ENCODE measurements at places on chromosomes 4 and X.
A peak's percentile ranks its signal among the peaks of the same experiment; 100 is the strongest.

- peak; percentile 21 for DNase-seq
Observed at GRCh38 chrX:13463608-13464007, 105.8 kb upstream of the EGFL6 start.

- DNase-seq = no peak
Observed at GRCh38 chr4:41575207-41575606, 37.2 kb downstream of the LIMCH1 start.

DNA sequence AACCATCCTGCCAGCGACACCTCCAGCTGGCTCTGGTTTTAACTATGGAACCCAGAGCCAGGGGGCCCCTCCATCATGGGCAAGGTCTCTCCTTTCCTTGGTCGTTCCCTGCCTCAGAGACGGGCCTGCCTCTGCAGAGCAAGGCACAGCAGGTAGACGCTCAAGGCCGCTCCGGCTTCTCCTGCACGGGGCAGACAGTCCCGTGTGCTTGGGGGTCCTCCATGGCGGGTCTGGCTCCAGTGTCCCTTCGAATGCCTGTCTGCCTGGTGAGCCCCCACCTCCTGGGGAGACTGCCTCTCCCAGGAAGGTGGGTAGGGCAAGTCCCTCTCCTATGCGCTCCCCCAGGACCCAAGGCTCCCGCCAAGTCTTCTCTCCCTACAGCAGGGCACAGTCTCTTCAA, 71.5 kb downstream of the ACOX3 start:
- no peak for DNase-seq

- DNase-seq = no peak
Observed at GRCh38 chr4:121226362-121226761, 62.2 kb upstream of the TNIP3 start.

- DNase-seq = no peak
Observed at GRCh38 chr4:126976850-126977632, 655.7 kb upstream of the INTU start.

DNA sequence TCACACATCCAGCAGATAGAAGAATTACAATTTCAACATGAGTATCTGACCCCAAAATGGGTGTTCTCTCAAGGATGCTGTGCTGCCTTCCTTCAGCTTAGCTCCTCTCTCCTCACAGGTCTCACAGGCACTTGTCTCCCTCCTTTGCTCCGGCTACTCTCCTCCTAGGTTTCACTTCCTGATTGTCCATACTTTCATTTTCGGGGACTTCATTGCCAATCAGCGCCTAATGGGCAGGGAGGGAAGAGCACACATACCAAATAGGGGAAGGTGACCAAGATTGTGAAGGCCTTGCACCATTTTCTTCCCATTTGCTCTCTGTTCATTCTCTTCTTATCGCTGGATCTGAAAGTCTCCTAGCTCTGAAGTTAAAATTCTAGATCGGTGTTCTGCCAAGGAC, 125.4 kb upstream of the EOLA2 start:
- DNase-seq = no peak

DNA sequence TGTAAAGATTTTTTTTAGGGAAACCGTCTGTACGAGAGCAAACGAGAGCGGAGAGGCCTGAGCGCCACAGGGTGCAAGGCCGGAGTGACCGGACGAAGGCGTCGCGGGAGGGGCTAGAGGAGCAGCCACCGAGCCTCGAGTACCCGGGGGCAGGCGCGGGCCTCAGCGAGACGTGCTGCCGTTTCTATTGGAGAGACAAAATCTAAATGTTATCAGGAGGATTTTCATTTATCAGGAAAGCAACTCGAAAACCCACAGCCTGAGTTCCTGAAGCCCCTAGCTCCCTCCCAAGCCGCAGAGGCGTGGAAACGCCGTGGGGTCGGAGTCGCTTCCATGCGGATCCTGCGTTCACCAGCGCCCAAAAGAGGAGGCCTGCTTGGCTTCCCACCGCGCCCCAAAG, 194.3 kb downstream of the MGST2 start:
- DNase-seq = no peak

GRCh38 chrX:22021751-22022324, 10.3 kb upstream of the PHEX start:
- DNase-seq = no peak

DNA sequence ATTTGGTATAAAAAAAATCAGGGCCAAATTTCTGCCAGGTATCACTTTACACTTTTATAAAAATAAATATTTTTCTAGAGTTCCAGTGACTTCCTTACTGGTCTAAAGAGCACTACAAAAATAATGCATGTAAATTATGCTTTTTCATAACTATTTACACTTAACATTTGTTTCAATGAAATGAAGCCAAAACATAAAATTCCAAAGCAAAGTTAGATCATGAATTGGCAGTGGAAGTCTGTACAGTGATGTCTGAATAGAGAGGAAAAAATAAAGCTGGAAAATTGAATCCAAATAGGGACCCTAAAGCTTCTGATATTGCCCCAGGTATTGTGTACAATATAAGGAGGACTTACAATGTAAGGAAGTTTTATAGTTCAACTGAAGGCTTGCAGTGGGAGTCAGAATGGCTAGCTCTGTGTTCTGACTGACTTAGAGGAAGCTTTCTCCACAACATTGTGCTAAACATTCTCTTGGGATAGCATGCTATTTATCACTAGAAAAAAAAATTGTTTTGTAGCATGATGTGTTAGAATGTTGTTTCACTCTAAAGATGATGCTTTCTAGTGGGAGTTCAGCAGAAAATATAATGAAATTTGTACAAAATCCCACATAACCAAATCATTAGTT, 288.2 kb upstream of the UGT8 start:
- DNase-seq = no peak

- DNase-seq = no peak
Observed at GRCh38 chr4:148271166-148271565, 171.0 kb downstream of the NR3C2 start.

DNA sequence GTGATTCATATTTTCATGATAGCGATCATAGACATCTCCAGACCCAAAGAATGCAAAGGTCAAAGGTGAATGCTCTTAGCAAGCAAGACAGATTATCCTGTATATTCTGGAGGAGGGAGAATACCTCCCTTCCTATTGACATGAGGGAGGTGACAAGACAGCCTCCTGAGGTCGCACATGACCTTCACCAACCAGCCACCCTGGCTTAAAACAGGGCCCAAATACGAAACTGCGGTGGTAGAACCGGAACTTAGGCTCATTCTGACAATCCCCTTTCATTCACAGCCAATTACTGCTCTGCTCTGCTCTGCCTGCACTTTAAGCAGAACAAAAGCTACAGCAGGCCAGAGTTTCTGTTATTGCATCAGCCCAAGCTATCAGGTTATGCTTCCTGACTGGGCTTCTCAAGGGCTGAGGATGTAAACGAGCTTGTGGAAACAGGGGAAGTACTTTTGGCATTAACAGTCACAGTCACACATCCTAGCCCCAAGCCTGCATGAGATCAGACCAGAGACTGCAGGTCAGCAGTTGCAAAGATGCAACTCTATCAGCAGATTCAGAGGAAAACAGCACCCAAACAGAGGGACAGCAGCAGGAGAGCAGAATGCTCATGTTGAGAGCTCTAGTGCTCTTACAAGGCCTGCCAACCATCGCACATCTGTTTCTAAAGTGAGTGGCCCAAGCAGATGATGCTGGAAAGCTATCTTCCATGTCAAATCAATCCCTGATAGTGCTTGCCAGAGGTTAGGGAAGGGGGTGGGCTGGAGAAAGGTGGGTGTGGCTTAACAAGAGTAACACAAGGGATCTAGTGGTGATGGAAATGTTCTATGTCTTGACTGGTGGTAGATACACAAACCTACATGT, 51.3 kb upstream of the MAP3K15 start:
- peak; percentile 45 for DNase-seq

- peak; percentile 7 for DNase-seq
Observed at GRCh38 chr4:169404960-169405359, 134.2 kb upstream of the SH3RF1 start.

- DNase-seq = no peak
Observed at GRCh38 chrX:41055740-41056139, 29.5 kb upstream of the USP9X start.

- no peak for DNase-seq
Observed at GRCh38 chr4:181701214-181701613, 542.0 kb upstream of the TENM3 start.

GRCh38 chrX:3263681-3264126, 82.7 kb downstream of the MXRA5 start:
- DNase-seq = no peak

GRCh38 chr4:52863324-52863723, 1.2 kb downstream of the RASL11B start:
- no peak for DNase-seq

DNA sequence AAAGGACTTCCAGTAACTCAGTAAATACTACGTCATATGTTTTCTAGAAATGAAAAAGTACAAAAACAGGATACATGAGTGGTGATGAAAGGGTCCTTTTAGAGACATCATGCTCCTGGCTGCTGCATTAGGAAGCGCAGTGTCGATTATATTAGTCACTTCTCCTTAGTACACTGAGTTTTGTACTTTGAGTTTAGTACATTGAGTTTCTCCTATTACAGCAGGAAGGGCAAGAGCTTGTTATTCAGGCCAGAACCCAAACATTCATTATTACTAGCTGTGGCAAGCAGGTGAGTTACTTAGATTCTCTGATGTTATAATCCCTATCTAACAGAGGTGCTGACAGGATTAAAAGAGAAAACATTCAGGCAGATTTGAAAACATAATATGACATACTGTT, 21.3 kb downstream of the RPGR start:
- no peak for DNase-seq

GRCh38 chr4:8090312-8090711, 68.3 kb downstream of the ABLIM2 start:
- no peak for DNase-seq

DNA sequence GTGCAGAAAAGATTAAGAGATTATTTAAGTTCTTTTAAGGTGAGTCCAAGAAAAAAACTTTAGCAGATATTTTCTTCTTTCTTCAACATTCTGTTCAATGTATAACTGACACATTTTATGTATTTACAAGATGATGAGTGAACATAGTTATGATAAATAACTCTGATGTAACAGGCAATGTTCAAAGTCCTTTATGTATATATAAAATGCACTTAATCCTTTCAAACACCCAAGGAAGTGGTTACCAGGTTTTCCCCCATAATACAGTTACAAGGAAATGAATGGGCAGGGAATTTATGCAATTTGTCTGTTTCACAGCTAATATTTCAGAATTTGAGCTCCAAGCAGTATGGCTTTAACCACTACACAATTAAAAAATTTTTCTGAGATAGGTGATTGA, 8.2 kb downstream of the CXCL3 start:
- DNase-seq = no peak

- DNase-seq = no peak
Observed at GRCh38 chrX:108071578-108071977, 19.8 kb downstream of the PSMD10 start.

DNA sequence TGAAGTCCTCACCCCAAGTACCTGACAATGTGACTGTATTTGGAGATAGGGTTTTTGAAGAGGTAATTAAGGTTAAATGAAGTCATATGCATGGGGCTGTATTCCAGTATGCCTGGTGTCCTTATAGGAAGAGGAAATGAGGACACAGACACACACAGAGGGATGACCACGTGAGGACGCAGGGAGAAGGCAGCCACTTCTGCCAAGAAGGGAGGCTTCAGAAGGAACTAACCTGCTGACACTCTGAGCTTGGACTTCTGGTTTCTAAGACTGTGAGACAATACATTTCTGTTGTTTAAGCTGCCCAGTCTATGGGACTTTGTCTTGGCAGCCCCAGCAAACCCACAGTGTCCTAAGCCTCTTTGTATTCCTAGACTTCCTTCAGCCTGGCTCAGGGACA, 3.0 kb upstream of the SLC2A9 start:
- no peak for DNase-seq

DNA sequence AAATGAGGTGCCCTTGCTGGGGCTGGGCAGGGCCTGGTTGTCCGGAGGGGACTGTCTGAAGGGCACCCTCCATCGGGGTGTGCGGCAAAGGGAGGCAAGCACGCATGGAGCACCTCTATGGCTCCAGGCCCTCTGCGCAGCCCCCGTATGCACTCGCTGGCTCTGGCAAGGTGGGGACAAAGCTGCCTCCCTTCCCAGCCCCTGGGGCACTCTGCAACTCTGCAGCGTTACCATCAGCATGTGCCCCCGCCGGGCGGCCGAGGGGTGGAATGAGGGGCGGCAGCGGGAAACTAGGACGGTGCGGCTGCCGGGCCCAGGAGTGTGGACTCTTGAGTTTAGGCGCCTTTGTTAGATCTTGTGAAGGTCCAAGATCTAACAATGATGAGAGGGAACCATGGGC, 26.4 kb downstream of the TRMT44 start:
- no peak for DNase-seq

GRCh38 chrX:24945009-24945408, 70.8 kb downstream of the ARX start:
- no peak for DNase-seq

DNA sequence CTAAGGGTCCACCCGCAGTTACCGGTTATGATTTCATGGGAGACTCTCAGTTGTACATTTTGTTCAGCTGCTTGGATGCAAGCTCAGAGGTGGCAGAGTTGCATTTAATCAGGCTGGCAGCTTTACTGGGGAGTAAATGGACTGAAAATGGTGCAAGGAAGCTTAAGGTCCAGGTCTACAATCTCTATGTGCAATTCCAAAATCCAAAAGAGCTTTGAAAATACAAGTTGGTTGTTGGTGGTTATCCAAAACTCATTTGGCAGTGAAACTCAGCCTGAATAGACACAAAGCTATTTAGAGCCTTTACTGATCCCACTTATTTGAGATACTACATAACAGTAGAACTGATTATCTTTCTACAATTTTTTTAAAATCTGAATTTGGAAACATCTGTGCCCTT, 11.8 kb upstream of the ZFP42 start:
- no peak for DNase-seq

DNA sequence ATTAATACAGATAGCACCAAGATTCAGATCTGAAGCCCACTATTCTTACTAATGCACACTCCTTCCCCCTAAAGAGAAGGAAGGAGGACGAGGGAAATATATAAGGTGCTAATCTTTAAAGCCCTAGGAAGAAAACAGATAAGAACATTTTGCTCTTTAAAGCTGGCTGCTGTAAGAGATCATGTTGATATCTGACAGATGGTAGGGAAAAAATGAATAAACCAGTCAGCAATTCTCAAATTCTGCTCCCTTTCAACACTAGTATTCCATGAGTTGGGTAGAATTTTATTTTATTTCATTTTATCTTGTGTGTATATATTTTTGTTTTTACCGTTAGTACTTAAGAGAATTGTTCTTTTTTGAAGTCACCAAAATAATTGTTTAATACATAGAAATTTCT, 19.2 kb downstream of the OTC start:
- DNase-seq = no peak

- no peak for DNase-seq
Observed at GRCh38 chr4:120760047-120760446, 162.5 kb downstream of the PRDM5 start.

DNA sequence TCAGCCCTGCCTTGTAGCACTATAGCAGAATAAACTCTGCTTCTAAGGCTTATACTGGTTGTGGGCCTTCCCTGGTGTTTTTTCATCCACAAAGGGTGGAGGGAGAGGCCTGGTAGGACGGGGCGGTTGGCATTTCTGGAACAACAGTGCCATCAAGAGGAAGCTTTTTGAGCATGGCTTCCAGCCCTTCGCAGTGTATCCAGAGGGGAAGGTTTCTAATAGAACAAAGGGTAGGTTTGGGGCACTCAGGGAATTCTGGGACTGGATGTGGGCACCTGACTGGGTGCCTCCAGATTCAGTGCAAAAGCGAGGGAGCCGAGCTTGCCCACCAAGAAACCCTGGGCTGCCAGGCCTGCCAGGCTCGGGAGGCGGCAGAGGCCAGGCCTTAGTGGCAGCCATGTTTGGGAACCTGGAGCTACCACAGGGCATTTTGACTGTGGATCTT, 229.6 kb upstream of the AGTR2 start:
- peak; percentile 37 for DNase-seq

- DNase-seq = no peak
Observed at GRCh38 chr4:6113641-6114040, 86.7 kb downstream of the JAKMIP1 start.
